ENCODE measurements at places on chromosomes 3 and 15. TPM values are rescaled to one million over a fixed set of nuclear protein-coding genes. Genes with fewer than 3 reads are reported as not detected.

CHMP2B gene
- total RNA-seq = 32.9 TPM

RPL39L gene
- total RNA-seq = 29.4 TPM

ILDR1 gene
- not detected for total RNA-seq

SCAANT1 gene
- total RNA-seq = not detected

TGM4 gene
- total RNA-seq = 0.05 TPM

GABRR3 gene
- not detected for total RNA-seq

COLQ gene
- not detected for total RNA-seq

UQCC5 gene
- total RNA-seq = 1.1 TPM

PGBD4 gene
- total RNA-seq = 1.5 TPM

ZCWPW2 gene
- total RNA-seq = 0.79 TPM

IQGAP1 gene
- total RNA-seq = 235 TPM

PPP2R3A gene
- 13.0 TPM for total RNA-seq

ACTC1 gene
- total RNA-seq = 5.8 TPM

PIAS1 gene
- 14.2 TPM for total RNA-seq

FBXW12 gene
- not detected for total RNA-seq
